Glutamatergic neuron (in vitro differentiated cells): ENCODE measurements at places on chromosomes 4 and X.

DNA sequence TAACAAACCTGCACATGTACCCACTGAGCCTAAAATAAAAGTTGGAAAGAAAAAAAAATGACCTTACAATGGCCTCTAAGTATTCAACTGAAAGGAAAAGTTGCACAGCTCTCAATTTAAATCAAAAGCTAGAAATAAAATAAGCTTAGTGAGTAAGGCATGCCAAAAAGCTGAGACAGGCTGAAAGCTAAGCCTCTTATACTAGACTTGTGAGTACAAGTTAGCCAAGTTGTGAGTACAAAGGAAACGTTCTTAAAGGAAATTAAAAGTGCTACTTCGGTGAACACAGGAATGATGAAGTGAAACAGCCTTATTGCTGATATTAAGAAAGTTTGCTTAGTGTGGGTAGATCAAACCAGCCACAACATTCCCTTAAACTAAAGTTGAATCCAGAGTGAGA, 707.9 kb upstream of the PITX2 start:
- no peak overlapping the region for H3K27ac ChIP-seq
- H3K27me3 ChIP-seq = no peaks in the 10 kb centered on the region
- H3K4me3 ChIP-seq = no peak overlapping the region
- H3K36me3 ChIP-seq = no peaks in the 10 kb centered on the region
- H3K4me1 ChIP-seq = no peaks in the 10 kb centered on the region
- no peak for DNase-seq

DNA sequence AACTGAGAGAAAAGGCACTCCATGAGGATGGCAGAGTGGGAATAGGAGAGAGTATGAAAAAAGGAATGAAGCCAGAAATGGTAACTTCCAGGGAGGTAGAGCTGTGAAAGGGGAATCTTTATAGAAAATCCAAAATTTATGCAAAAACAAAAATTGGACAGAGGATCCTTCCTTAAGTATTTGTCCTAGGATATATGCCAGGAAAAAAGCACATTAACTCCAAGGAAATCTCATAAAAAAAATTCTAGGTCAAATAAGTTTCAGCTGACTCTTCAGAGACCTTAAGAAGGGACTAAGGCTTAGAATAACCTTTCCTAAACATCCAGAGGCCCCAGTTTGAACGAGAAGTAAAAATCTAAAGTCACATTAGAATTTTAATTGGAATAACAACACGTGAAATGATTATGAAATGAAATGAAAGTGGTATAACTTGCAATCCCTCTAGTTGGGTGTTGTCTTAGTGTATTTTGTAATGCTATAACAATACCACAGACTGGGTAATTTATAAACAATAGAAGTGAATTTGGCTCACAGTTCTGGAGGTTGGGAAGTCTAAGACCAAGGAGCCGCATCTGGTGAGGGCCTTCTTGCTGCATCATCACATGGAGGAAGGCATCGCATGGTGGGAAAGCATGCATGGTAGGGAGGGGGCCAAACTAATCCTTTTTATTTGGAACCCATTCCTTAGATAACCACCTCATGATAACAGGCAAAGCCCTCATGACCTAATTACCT, 145.4 kb upstream of the RXFP1 start:
- no peak overlapping the region for H3K27ac ChIP-seq
- H3K4me3 ChIP-seq = no peak overlapping the region
- peaks cover 1% of the 10 kb centered on the region for H3K27me3 ChIP-seq
- no peak for DNase-seq

DNA sequence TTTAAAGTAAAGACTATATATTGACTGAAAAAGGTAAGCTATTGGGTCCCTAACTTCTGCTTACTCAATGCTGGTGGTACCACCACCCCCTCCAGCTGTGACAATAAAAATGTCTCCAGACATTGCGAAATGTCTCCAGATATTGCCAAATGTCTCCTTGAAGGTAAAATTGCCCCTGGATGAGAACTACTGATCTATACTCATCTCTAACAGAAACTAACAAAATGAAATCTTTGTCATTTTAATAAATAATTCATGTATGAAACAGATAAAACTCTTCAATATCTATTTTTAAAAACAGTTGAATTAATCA, 20.1 kb downstream of the CLTRN start:
- no peak overlapping the region for H3K4me3 ChIP-seq
- H3K4me1 ChIP-seq = no peaks in the 10 kb centered on the region
- no peak for DNase-seq
- no peaks in the 10 kb centered on the region for H3K36me3 ChIP-seq
- no peak overlapping the region for H3K27ac ChIP-seq
- H3K27me3 ChIP-seq = no peaks in the 10 kb centered on the region

GRCh38 chr4:181661090-181661489, 582.1 kb upstream of the TENM3 start:
- no peak overlapping the region for H3K27ac ChIP-seq
- DNase-seq = no peak
- no peak overlapping the region for H3K4me3 ChIP-seq
- no peaks in the 10 kb centered on the region for H3K36me3 ChIP-seq
- H3K27me3 ChIP-seq = peaks cover 4% of the 10 kb centered on the region

DNA sequence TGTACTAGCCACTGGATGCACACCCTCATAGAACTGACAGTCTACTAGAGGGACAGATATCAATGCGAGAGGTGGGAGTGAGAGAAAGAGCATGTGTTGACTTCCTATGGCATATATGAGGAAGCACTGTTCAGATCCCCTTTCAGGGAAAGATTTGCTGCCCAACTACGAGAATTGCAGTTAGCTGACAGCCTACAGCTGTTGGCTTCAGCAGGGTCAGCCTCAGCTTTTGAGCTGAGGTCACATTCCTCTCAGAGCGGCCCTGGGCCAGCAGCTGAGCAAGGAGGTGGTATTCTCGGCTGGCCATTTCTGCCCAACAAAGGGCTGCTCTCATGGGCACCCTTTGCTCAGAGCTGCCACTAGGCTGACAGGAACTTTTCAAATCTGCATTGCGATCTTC, 580.2 kb downstream of the MID1IP1 start:
- no peak for DNase-seq
- no peak overlapping the region for H3K27ac ChIP-seq
- H3K4me1 ChIP-seq = peaks cover 3% of the 10 kb centered on the region
- peaks cover 3% of the 10 kb centered on the region for H3K36me3 ChIP-seq

GRCh38 chr4:40283968-40284367, 51.2 kb upstream of the CHRNA9 start:
- no peak for DNase-seq
- no peaks in the 10 kb centered on the region for H3K27me3 ChIP-seq
- H3K4me1 ChIP-seq = no peaks in the 10 kb centered on the region
- no peaks in the 10 kb centered on the region for H3K36me3 ChIP-seq
- no peak overlapping the region for H3K4me3 ChIP-seq

DNA sequence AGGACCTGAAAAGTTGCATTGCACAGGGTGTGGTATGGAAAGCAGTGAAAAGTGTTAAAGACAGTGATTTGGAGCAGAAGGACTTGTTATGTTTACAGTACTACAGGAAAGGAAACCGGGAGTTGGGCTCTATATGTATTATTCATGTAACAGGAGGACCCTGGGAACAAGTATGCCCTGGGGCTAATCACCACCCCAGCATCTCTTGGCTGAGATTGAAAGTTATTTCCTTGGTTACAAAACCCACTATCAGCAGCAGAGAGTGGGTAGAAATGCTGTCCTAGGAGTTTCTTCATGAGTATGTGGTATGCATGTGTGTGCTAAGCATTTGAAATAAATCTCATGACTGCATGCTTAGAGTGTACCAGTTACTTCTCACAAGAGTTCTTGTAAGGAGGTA, 46.9 kb downstream of the STK32B start:
- peaks cover 7% of the 10 kb centered on the region for H3K27me3 ChIP-seq
- no peak overlapping the region for H3K27ac ChIP-seq
- H3K36me3 ChIP-seq = no peaks in the 10 kb centered on the region
- no peak for DNase-seq
